ENCODE measurements at places on chromosomes 2 and 18.
A peak's percentile ranks its signal among the peaks of the same experiment; 100 is the strongest.

DNA sequence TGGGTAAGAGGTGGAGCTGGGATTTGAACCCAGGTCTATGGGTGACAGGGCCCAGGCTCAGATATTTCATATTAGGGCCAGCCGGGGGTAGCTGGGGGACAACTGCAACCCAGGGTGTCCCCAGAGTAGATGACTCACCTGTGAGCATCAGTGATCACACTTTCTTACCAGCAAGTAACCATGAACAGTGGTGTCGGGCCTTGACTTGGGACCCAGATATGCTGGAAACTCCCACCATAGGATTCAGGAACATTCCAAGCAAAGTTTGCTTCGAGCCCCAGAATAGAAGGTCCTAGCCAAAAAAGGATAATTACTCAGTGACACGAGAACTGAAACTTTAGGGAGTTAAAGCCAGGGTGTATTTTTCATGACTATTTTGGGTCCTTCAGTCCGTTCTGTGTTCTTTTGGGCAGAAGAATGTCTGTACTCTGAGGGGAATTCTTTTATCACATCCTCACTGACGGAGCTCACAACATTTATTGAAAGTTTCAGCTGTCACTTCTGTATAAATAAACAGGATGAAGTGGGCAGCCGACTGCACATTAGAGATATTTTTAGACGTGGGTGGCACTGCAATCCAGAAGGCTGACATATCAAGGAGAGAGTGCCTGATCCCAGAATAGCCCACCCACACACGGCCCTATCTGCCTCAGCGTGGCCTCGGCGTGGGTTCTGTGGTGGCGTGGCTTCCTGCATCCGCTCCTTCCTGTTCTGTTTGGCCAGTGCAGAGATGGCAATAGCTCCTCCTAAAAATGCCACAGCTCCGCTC is 45.6 kb downstream of the RAMP1 start:
- DNase-seq, result peak; percentile 71

DNA sequence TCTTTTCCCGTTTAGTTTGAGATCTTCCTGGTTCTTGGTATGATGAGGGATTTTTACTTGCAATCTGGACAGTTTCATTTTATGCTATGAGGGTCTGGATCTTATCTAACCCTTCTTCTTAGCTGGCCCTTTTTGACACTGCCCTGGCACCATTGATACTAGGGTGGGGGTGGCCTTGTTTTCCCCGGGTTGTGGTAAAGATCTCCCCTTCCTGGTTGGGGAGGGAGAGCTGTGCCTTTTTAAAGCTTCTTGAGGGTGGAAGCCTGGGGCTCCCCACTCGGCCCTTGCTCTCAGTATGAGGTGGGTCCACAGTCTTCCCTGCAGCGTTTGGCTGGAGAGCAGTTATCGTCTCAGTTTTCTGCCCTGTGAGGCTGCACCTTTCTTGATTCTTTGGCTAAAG is 66.1 kb downstream of the ASB1 start:
- no peak for DNase-seq

- no peak for DNase-seq
These were observed 98.0 kb downstream of the TRABD2A start for GRCh38 chr2:84782717-84783442.

DNA sequence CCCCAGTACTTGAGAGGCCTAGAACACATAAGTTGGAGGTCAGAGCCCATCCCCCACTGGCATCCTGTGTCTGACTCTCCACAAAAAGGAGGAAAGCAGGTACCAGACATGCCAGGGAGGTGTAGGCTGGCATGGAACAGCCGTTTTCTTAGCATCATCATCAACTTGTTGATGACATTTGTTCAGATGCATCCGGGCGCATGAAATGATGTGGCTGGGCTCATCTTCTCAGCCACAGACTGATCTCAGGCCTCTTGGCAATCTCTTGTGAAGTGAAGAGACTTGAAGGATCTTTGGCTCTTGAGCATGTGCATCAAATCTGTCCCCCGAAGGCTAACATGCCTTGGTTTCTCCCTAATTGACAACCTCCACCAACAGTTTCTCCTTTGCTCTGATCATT is 243.3 kb downstream of the TSN start:
- DNase-seq, result no peak

- DNase-seq, result no peak
These were observed 99.5 kb downstream of the DYSF start for GRCh38 chr2:71552861-71553301.

DNA sequence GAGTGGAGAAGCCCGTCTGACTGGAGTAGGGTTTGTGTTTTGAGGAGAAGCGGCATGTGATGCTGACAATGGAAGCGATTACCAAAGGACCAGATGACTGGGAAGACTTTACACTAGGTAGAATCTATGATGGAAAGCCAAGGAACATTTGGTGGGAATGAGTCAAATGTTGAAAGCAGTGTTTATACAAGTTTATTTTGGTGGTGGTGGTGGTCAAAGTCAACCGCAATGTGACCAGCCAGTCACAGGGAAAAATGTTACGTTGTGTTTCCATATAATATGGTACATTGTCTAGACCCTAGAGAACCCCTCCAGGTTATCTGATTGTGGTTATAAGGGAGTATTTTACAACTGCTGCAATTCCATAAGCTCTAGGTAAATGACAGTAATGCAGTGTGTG is 216.8 kb downstream of the PID1 start:
- no peak for DNase-seq

- no peak for DNase-seq
These were observed 159.2 kb upstream of the RAB12 start for GRCh38 chr18:8450013-8450412.
